ENCODE measurements at places on chromosomes 13 and 19. TPM values are rescaled to one million over a fixed set of nuclear protein-coding genes. Genes with fewer than 3 reads are reported as not detected.

DNA sequence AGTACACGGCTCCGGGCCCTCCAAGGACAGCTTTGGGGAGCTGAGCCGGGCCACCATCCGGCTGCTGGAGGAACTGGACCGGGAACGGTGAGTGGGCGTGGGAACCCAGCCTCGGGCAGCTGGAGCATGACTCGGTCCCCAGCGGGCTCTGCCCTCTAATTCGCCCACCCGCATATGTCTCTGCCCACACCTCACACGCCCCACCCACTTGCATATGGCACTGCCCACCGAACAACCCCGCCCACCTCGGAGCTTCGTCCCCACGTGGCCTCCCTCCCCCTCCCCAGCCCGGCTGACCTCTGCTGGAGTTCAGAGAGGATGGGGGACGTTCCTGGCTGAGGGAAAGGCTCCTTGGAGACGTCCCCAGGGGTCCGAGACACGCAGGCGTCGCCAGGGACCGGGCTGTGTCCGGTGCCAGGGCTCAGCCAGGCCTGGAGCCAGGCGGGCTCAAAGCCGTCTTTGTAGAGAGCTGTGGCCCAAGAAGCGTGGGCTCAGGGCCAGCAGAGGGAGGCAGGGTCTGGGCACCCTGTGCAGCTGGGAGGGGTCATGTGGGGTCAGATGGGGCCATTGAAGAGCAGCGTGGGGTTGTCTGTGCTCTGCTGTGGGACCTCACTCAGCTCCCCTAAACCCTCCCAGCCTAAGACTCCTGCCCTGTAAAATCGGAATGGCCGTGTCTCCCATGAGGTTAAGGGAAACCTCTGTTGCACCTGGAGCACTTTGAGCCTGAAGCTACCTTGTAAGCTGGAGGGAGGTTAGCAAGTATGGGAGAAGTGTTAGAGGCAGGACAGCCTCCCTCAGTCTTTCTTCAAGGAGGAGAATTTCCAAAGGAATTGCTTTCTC is 3.8 kb downstream of the APC2 start:
- H3K36me3 ChIP-seq, result no peaks in the 10 kb centered on the region
- no peak for DNase-seq
- H3K27ac ChIP-seq, result no peak overlapping the region
- H3K4me1 ChIP-seq, result peaks cover 21% of the 10 kb centered on the region
- H3K27me3 ChIP-seq, result peaks cover 97% of the 10 kb centered on the region

DNA sequence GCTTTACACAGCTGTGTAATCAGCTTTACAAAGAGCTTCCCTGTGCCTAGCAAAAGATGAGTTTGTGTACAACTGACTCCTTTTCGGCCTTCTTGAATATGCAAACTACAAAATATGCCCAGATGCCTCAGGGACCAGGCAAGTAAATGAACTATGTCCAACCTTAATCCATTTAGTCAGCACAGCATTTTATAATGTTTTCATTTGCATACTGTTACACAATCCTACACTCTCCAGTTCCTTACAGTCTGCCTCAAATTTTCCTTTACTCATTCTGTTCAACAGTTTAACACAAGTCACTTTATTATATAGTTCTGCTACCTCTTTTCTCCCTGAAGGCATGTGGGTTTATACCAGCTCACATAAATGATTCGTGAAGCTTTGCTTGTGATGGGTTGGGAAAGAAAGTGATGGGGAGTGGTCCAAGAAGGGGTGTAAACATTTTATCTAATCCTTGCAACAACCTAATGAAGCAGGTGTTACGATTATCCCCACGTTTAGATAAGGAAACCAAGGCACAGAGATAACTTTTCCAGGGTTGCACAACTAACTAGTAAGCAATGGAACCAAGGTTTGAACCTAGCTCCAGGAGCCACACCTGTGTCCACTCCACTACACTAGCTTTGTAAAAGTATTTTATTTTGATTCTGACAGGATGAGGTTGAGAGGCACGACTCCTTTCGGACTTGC is 3.3 kb upstream of the USP12 start:
- no peak overlapping the region for H3K4me3 ChIP-seq
- no peaks in the 10 kb centered on the region for H3K36me3 ChIP-seq
- H3K4me1 ChIP-seq, result peaks cover 13% of the 10 kb centered on the region

DNA sequence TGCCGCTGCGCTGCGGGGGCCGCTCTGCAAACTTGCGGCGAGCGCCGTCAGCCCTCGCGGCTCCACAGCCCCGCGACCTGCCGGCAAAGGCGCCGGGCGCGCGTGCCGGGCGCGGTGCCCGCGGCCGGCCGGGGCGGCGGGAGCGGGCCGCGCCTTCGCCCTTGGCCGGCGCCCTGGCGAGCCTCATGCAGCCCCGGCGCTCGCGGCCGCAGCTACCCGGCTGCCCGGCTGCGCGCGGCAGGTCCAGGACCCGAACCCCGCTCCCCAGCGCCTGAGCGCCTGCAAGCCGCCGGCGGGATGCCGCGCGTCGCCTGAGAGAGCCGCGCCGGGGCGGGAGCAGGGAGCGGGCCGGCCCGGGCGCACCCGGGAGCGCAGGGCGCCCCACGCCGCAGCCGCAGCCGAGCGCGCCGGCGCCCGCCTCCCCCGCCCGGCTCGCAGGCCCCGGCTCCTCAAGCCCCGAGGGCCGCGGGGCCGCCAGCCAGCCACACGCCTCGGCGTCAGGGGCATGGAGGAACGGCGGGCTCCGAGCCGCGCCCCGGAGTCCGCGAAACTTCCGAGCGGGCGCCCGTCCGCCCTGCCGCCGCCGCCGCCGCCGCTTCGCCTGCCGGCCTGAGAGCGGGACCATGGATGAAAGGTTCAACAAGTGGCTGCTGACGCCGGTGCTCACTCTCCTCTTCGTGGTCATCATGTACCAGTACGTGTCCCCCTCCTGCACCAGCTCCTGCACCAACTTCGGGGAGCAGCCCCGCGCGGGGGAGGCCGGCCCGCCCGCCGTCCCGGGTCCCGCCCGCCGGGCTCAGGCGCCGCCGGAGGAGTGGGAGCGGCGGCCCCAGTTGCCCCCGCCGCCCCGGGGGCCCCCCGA is 564 bp downstream of the HS6ST3 start:
- peak overlapping the region; percentile 48 for H3K4me3 ChIP-seq
- peaks cover 68% of the 10 kb centered on the region for H3K27me3 ChIP-seq
- DNase-seq, result no peak
- H3K4me1 ChIP-seq, result peaks cover 11% of the 10 kb centered on the region
- no peak overlapping the region for H3K27ac ChIP-seq

DNA sequence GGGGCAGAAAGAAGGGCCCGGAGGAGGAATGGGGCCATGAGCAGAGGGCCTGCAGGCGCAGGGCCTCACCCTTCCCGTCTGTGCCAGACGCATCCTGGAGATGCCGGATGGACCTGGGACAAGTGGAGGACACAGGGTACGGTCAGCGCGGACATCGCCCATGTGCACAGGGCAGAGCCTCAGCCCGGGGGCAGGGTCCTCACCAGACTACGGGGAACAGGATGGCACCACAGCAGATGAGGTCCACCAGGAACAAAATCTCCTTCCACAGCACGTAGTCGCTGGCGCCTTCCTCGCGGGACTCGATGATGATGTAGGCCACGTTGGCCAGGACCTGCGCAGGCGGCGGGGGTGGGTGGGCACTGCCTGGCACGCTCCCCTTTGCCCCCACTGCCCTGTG is 5.6 kb downstream of the GPR108 start:
- H3K27ac ChIP-seq, result no peak overlapping the region
- peak; percentile 40 for DNase-seq
- peaks cover 31% of the 10 kb centered on the region for H3K4me1 ChIP-seq

GRCh38 chr13:87498681-87499080 is 172.5 kb upstream of the SLITRK5 start:
- H3K27ac ChIP-seq, result no peak overlapping the region
- H3K4me1 ChIP-seq, result no peaks in the 10 kb centered on the region
- H3K36me3 ChIP-seq, result no peaks in the 10 kb centered on the region
- no peak for DNase-seq

- no peak overlapping the region for H3K4me3 ChIP-seq
- H3K4me1 ChIP-seq, result peaks cover 17% of the 10 kb centered on the region
- no peak overlapping the region for H3K27ac ChIP-seq
- no peak for DNase-seq
- no peaks in the 10 kb centered on the region for H3K36me3 ChIP-seq
- no peaks in the 10 kb centered on the region for H3K27me3 ChIP-seq
These were observed 261.1 kb upstream of the RFC3 start for GRCh38 chr13:33556828-33557227.

DNA sequence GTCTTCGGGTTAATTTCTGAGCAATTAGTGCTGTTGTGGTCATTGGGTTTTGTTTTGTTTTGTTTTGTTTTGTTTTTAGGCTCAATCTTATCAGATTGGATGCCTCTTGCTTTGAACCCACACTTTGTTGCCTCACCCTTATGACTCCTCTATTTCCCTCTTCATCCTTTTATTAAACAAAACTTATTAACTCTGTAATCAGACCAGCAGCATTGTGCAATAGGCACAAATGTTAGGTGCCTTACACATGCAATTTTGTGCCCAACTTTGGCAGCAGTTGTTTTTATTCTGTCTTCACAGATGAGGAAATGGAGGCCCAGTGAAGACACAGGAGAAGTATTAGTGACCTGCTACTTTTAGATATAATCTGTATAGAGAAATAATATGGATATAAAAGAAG is 377.7 kb downstream of the KCNRG start:
- no peak overlapping the region for H3K4me3 ChIP-seq
- DNase-seq, result no peak
- H3K36me3 ChIP-seq, result no peaks in the 10 kb centered on the region
- no peak overlapping the region for H3K27ac ChIP-seq
- peaks cover 22% of the 10 kb centered on the region for H3K4me1 ChIP-seq
- H3K27me3 ChIP-seq, result no peaks in the 10 kb centered on the region

DNA sequence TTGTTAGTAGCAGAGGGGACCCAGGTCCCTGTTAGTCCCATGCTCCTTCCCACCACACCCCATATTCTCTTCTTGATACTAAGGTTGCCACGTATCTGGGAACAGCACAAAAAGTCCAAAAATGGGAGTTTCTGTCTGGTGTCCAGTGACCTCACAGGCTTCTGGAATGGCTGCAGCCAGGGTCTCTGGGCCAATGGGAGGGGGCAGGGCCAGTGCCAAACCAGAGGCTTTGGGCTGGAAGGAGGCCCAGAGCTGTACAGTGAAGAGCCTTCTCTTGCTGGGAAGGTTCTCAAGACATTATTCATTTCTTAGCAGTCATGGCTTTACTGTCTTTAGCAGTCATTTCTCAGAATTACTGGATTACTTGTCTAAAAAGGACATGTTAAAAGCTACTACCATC is 119.2 kb downstream of the FRY start:
- H3K27ac ChIP-seq, result no peak overlapping the region

GRCh38 chr13:37448153-37448552 is 150.4 kb downstream of the POSTN start:
- no peak for DNase-seq
- no peak overlapping the region for H3K4me3 ChIP-seq
- H3K27me3 ChIP-seq, result no peaks in the 10 kb centered on the region

- H3K27me3 ChIP-seq, result peaks cover 21% of the 10 kb centered on the region
- no peaks in the 10 kb centered on the region for H3K4me1 ChIP-seq
These were observed 24.5 kb upstream of the CEACAM8 start for GRCh38 chr19:42619271-42619670.

- H3K27ac ChIP-seq, result no peak overlapping the region
- H3K4me1 ChIP-seq, result no peaks in the 10 kb centered on the region
- H3K4me3 ChIP-seq, result no peak overlapping the region
- no peak for DNase-seq
- no peaks in the 10 kb centered on the region for H3K27me3 ChIP-seq
- no peaks in the 10 kb centered on the region for H3K36me3 ChIP-seq
These were observed 584.5 kb upstream of the SGCG start for GRCh38 chr13:22596171-22596863.

DNA sequence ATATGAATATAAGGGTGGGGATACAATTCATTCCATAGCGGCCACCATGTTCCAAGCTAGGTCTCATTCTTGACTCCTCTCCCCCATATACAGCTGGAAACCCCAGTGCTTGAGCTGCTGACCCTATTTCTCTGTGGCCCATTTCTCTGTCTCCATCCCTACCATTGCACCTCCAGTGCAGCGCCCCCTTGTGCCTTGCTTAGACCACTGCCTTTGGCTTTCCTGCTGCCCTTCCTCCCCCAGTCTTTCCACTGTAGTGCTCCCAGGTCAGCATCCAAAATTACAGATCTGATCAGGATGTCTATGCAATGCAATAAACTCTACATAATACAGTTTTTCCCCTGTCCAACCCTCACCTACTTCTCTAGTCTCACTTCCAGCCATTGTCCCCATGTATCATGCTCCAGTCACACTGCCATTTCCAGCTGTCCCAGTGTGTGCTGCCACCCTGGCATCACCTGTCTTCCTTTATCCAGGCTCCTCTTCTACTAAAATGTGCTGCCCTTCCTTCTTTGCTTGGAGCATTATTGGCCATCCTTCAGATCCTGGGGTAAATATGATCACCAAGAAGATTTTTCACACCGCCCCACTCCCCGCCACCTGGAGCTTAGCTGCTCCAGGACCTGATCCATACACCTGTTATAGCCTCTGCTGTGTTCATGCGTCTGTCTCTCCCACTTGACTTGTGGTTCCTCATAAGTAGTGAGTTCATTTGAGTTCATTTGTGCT is 199.4 kb upstream of the IPO5 start:
- H3K4me1 ChIP-seq, result no peaks in the 10 kb centered on the region
- H3K4me3 ChIP-seq, result no peak overlapping the region
- H3K27me3 ChIP-seq, result no peaks in the 10 kb centered on the region
- no peak overlapping the region for H3K27ac ChIP-seq
- no peak for DNase-seq

- H3K4me3 ChIP-seq, result peak within 1 kb of the TSS; percentile 54
- H3K36me3 ChIP-seq, result peaks cover 13% of the 10 kb centered on the region
These were observed at the start of gene LRFN3 for GRCh38 chr19:35935911-35936737. Gene LRFN3, plus strand, starts transcription at chr19:35936374. Its CDS starts 3,052 bp downstream, at chr19:35939426.

- H3K4me1 ChIP-seq, result no peaks in the 10 kb centered on the region
- no peaks in the 10 kb centered on the region for H3K27me3 ChIP-seq
- H3K4me3 ChIP-seq, result no peak overlapping the region
These were observed 166.1 kb upstream of the MYO16 start for GRCh38 chr13:108463340-108463739.

Gene LSR
- 74.1 TPM for total RNA-seq

Gene CLIP3
- total RNA-seq, result 8.1 TPM

Gene AP1M2
- 36.9 TPM for total RNA-seq

Gene KIR2DL1
- 0.83 TPM for total RNA-seq
